Activated T-helper 2 cell treated with anti-CD3 and anti-CD28 coated beads, Interferon-gamma antibody, Interleukin-2, Interleukin-4, amounts not matched to agents 10 μg/mL and 5 μg/mL and 100 μg/mL, durations not matched to agents 14 hours and 24 hours and 36 hours (primary cell): ENCODE measurements at places on chromosomes 13 and 19.

GRCh38 chr19:46787331-46788261 lies 798 bp downstream of the SLC1A5 start:
- DNase-seq, result peak; percentile 44

DNA sequence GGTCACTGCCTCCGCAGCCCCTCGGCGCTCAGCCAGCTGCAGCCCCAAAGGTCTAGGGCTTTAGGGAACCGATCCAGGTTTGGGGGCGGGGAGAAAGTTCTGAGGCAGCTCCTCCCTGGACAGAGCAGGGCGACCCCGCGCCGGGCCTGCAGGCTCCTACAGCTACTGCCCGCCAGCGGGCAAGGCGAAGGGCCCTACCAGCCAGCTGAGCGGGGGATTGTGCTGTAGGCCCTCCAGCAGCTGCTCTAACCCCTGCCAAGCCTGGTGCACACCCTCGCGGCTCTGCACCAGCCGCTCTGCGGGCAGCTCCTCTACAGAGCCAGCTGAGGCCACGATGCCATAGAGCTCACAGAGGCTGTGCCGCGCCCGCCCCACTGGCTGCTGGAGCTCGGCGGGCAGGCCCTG lies 14.0 kb downstream of the PLIN4 start:
- DNase-seq, result no peak

DNA sequence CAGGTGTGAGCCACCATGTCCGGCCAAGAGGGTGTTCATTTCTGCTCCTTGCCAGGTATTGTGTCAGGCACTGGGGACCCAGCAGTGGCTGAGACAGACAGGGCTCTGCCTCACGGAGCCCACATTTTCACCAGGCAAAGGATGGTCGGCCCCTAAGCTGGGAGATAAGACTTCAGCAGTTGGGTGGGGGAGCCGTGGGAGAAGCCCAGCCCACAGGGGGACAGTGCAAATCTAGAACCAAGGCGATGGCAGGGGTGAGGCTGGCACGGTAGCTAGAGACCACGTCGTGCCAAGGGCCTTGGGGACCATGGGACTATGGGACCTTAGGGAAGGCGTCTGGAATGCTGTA lies 8.3 kb downstream of the LSR start:
- no peak for DNase-seq

DNA sequence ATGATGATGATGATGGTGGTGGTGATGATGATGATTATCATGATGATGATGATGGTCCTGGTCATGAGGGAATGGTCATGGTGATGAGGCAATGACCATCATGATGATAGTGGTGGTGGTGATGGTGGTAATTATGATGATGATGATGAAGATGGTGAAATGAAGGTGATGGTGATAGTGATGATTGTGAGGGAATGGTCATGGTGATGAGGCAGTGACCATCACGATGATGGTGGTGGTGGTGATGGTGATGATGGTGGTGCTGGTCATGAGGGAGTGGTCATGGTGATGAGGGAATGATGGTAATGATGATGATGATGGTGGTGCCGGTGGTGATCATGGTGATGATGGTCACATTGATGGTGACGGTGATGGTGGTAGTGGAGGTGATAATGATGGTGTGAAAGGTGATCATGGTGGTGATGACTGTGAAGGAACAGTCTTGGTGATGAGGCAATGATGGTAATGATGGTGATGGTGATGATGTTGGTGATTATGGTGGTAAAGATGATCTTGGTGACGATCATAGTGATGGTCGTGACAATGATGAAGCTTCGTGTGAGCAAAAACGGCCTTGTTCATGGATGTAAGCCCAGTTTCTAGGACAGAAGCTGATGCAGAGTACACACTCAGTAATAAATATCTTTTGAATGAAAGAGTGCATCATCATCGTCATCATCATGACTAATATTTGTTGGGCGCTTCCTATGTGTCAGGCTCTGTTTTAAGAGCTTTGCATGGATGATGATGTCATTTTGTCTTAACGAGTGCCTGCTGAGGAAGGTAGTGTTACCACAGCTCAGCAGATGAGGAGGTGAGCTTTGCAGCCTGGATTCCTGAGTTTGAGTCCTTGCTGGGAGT lies 17.3 kb downstream of the SBK2 start:
- no peak for DNase-seq

DNA sequence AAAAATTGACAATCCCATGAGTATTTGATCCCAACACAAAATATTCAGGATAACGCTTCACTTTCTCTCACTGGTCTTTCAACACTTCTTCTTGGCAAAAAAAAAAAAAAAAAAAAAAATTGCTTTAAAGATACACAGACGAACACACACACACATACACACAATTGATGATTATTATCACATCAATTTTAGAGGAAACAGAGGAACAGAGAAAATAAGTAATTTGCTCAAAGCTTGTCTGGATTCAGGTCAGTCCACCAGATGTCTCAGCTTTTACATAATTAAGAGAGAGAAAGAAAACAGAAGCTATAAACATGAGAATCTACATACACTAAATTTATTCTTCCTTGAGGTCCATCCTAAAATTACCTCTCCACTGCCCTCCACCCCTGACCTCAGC lies 183.4 kb downstream of the MZT1 start:
- DNase-seq, result no peak

DNA sequence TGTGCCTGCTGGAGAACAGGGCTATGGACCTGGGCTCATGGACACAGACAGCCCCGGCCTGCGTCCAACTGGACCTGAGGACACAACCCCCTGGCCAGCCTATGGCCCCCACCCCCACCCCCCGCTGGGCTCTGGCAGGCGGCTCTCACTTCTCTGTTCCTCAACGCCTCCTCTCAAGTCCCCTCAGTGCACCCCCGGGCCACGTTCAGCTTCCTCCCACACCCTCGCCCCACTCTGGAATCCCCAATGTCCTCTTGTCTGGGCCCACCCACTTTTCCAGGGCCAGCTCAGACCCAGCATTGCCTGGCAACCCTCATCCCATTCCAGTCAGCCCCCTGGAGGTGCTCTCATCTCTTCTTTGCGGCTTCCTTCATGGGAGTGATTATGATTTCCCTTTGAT lies 130.2 kb upstream of the SPACA7 start:
- no peak for DNase-seq

DNA sequence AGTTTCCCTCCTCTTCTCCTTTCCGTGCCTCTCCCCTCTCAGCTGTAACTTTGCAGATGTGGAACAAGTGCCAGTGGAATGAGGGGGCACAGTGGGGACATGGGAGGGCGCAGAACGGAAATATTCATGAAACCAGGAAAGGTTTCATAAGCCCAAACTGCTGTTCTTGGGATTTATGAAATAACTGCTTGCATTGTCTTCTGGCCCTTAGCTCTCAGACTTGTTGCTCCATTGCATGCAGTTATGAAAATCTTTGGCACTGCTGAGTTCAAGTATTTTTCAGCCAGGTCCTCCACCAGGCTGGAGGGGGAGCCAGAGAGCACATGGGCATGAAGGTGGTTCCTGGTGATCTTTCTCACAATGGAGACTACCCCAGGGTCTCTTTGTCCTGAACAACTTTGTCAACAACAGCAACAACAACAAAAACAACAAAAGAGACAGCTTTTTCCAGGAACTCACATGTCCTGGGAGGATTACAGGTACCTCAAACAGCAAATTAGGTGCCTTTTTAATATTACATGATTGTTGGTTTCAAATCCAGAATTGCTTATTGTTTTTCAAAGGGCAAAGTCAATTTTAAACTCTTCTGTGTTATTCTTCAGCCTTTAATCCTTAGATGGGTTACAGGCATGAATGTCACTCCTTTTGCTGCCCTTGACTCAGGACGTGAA lies 1.5 kb downstream of the RGCC start:
- peak; percentile 63 for DNase-seq

DNA sequence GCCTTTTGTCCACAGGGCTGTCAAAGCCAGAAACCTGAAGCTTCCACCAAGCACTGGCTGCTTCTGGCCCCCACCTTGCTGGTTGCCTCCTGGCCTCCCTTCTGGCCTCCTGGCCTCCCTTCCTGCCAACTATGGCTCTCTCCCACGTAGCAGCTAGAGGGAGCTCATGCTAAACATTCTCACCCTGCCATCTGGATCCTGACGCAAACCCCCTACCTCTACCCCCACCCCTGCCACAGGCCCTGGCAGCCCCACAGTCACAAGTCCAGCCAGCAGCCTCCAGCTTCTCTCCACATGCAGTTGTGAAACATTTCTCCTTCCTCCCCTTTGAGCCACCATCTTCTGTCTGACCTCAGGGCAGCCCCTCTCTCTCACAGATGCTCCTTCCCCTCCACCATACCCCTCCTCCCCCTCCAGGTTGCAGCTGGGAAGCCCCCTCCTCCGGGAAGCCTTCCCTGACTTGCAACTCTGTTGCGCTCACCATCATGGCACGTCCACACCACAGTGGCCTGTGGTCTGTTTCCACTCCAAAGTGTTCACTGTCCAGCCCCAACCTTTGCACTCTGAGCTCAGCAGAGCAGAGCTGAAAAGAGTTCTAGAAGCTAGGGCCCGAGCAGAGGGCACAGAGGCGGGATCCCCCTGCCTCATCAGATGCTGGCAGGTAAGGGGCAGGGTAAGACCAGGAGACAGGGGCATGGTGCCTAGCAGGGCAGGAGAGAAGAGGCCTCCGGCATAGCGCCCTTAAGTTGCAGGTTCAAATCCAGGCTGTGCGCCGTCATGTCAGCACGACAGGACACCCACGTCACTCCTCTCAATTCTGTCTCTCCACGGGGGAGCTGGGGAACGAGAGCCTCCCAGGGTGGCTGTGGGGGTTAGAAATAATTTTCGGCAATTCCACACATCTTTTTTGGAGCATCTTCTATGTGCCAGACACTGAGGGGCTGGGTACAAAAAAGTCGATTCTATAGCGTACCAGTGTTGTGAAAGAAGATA lies 7.3 kb downstream of the ADGRL1 start:
- DNase-seq, result no peak

- DNase-seq, result peak; percentile 72
Observed at GRCh38 chr19:10292206-10292788, 2.5 kb downstream of the ICAM5 start.

DNA sequence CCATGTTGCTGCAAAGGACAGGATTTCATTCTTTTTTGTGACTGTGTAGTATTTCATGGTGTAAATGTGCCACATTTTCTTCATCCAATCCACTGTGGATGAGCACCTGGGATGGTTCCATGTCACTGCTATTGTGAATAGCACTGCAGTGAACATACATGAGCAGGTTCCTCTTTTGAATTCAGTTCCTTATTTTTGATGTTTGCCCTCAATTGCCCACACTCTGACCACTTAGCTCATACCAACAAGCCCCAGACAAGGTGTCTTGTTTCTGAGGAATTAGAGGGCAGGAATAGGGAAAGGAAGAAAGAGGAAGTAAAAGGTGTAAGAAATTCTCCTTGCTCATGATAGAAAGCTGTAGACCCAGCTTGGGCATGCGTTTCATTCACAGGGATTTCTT lies 244.2 kb upstream of the ZNF507 start:
- no peak for DNase-seq

DNA sequence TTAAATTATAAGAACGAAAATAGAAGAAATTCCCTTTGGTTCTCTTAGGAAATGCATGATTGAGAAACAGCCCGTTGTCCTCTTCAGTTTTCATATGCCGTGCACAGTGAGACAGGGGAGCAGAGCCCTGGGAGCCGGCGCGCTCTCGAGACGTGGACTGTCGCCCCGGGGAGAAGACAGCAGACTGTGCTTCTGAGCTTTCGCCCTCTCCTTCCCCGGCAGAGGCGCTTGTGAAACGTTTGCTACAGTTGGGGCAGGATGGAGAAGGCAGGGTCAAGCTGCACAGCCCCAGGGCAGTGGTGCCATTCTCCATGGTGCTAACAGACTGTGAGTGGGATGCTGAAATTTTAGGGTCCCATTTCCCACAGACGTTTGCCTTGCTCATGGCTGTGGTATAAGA lies 192.2 kb upstream of the KL start:
- no peak for DNase-seq

DNA sequence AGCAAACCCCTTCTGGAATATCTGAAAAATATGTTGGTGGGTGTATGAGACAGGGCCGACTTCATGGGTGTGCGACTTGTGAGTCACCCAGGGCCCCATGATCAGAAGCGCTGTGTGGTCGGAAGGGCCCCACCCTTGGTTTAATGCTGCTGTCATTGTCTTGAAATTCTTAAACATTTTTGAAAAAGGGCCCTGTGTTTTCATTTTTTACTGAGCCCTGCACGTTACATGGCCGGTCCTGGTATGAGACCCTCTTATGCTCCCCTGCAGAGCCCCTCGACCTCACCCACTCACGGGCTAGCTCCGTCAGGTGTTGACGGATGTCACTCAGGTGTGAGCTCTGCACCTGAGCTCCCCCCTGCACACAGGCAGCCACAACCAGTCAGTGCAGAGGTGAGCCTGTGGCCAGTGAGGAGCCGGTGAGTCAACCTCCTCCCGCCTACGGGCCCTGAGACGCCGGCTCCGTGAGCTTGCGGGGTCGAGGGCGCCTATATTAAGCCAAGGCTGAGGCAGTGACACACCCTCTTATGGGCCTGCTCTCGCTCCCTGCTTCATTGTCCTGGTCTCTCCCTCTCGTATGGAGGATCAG lies 27.7 kb downstream of the GADD45B start:
- DNase-seq, result peak; percentile 50

DNA sequence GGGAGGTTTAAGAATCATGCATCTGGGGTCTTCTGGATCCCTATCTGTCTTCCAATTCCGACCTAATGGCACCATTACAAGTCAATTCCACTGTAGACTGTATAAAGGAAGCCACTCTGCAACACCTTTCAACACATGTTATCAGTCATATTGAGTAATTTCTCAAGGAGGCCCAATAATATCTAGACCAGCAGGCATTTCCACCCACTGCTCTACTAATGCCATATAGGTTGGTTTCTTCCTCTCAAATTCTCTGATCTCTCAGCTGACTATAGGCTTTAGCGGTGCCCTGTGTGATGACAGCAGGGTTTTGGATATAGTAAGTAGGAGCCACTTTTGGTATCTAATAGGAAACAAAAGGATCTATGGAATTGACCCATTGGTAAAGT lies 12.4 kb upstream of the ITM2B start:
- no peak for DNase-seq

DNA sequence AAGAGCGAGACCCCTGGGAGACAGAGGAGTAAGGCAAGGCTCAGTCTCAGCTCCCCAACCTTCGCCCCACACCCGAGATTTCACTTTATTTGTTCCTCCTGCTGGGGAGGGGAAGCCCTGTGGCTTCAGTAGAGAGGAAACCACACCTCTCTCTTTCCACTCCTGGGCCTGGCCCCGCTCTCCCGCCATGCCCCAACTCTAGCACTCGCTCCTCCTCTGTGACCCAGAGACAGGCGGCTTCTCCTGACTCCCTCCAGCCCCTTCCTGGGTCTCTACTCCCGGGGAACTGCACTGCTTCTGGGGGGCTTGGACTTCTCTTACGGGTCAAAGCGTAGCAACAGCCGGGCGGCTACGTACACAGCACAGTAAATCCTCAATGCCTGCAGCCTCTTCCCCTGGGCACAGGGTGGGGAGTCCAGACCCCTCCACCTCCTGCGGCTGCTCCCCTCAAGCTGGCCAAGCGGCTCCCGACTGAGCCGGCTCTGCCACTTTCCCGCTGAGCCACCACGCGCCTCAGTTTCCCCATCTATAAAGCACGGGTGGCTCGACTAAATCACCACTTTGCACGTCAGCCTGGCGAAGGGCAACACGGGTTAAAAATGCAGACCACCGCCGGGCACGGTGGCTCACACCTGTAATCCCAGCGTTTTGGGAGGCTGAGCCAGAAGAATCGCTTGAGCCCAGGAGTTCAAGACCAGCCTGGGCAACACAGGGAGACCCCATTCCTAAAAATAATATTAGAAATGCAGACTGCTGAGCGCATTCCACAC lies 1.4 kb downstream of the RNF126 start:
- DNase-seq, result peak; percentile 70
